Cerebellar nuclear complex (tissue), 1 donor: ENCODE measurements at places on chromosomes 3 and 15.

DNA sequence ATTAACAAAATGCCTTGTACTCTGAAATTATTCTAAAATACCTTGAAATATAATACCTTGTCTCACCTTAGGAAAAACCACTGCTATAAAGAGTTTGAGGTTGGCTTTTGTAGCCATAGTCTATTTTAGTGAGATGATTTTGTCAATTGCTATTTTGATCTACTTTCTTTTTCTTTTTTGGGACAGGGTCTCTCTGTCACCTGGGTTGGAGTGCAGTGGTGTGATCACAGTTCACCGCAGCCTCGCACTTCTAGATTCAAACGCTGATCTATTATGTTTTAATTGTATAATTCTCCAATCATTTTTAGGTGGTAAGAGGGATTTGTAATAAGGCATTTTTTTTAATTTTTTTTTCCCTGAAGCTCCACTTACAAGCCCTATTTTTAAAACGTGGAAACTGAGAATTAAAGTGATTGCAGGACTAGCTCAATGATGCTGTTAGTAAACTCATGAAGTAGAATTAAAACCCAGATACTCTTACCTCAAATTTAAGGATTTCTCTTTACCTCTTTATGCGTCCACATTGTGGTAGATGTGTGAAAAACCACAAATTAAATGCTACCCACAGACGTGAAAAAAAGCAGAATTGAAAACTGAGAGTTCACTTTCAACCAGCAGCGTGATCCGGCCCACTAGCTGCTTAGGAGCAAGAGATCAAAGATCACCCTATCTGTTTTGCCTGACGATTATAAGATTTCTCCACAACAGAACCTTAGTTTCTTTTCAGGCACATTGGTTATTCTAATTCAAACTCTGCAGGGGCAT lies 384.2 kb downstream of the CGGBP1 start:
- no peak for DNase-seq

DNA sequence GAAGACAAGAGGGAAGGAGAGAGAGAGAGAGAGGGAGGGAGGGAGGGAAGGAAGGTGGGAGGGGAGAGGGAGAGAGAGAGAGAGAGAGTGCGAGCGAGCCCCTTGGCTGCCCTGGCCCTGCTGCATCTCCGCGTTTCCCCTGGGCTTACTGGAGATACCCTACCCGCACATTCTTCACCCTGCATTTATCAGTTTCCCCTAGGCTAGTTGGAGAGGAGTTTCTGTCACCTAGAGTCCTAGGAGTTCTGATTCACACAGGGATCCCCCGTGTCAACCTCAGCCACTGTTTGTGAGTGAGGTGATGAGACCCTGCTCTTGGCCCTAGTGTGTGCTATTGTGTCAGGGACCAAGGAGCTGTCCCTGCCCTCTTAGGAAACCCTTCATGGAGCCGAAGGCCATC lies 18.7 kb downstream of the BHLHE40 start:
- no peak for DNase-seq

DNA sequence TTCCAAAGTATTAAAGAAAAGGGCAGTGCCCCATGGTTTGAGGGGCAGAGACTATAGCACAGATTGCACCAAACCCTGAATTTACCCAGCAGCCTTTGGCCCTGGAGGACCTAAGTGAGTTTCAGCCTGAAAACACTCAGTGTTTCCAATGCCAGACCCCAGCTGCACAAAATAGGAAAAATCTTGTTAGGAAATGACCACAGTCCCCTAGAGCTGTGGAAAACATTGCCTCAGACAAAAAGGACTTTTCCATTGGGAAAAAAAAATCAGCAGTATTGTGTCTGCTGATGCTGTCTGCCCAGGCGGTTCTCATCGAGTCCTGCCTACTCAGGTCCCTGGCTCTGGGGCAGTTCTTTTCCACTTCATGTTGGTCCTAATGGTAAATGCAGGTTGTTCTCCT lies 121.7 kb upstream of the DLG1 start:
- no peak for DNase-seq

GRCh38 chr3:188664795-188665194 lies 507.0 kb upstream of the TPRG1 start:
- DNase-seq, result no peak

DNA sequence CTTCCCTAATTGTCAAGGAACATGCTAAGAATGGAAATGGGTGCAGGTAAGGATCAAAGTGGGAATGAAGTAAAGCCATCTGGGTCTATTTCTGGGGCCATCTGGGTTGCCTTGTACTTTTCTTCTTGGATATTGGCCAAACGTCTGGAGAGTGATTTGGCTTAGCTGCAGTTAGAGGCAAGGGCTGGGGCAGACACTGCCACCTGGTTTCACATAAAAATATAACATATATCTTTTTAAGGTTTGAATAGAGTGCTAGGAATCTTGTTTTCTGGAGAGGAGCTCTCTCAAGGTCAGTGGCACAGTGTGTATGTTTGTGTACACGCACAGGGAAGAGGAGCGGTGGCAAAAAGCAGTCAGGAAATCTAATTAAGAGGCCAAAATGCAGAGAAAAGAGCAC lies 24.7 kb upstream of the EOMES start:
- DNase-seq, result no peak
